ENCODE measurements at places on chromosomes 7 and 10. TPM values are rescaled to one million over a fixed set of nuclear protein-coding genes. Genes with fewer than 3 reads are reported as not detected.

GRCh38 chr7:116195451-116195850 lies 14.9 kb upstream of the TES start:
- DNase-seq = no peak

GRCh38 chr7:100949227-100949932 lies at the start of gene MUC3A:
Gene MUC3A, plus strand, starts transcription at chr7:100949534. Its CDS starts 91 bp downstream, at chr7:100949625.
- DNase-seq = no peak

- DNase-seq = no peak
Observed at GRCh38 chr10:100817268-100817839, 72.0 kb downstream of the PAX2 start.

The TBXAS1 gene
- 35.8 TPM for polyA plus RNA-seq

The GPR141 gene
- polyA plus RNA-seq = not detected

The DLX5 gene
- not detected for polyA plus RNA-seq

GRCh38 chr7:57343901-57344622 lies 105.9 kb upstream of the ZNF716 start:
- DNase-seq = no peak

The FRAT1 gene
- polyA plus RNA-seq = 2.5 TPM

DNA sequence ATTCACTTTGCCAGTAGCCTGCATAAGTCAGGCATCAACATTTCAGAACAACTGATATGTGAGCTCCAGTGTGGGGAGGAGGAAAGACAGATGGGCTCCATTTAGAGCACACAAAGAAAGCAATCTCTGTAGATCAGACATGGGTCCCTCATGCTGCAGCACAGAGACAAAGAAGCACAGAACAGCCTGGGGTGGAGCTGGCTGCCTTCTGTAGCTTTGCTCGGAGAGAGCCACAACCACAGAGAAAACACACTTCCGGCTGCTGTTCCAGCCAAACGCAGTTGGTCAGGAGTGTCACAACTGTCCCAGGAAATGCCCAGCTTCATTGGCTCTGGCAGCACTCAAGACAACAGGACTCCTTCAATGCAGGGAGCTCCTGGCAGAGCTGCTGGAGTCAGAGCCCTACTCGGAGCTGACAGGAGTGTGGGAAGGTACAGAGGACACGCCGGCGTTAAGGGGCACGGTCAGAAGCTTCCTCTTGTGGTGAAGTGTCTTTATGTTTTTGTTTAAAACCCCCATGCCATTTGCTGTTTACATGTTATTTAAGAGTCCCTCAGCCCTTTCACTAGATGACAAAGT lies 494.4 kb downstream of the TCERG1L start:
- no peak for DNase-seq

The VGF gene
- polyA plus RNA-seq = 0.20 TPM

GRCh38 chr7:84013616-84014240 lies 180.9 kb downstream of the SEMA3A start:
- DNase-seq = no peak

GRCh38 chr10:598415-599170 lies 90.9 kb downstream of the DIP2C start:
- no peak for DNase-seq

The BRAT1 gene
- polyA plus RNA-seq = 23.2 TPM

- peak; percentile 97 for DNase-seq
Observed at GRCh38 chr7:130273081-130273932, 6.6 kb downstream of the CPA2 start.

DNA sequence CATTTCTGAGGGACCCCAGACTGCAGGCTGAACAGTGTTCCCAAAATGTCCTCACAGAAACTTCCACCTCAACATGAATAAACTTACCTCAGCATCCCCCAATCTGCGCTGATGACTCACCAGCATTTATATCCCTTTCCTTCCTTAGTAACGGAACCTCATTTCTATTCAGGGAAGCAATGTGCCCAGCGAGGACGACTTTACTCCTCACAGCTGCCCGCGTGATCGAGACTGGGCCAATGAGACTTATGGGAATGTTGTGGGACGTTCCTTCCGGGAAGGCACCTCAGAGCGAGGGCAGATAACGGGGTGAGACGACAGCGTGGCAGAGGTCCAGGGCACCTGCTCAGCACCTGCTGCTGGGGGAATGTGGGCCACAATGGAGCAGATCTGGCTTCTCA lies 73.1 kb upstream of the CAMK2B start:
- DNase-seq = no peak

GRCh38 chr10:7423521-7423920 lies 12.7 kb upstream of the SFMBT2 start:
- no peak for DNase-seq

DNA sequence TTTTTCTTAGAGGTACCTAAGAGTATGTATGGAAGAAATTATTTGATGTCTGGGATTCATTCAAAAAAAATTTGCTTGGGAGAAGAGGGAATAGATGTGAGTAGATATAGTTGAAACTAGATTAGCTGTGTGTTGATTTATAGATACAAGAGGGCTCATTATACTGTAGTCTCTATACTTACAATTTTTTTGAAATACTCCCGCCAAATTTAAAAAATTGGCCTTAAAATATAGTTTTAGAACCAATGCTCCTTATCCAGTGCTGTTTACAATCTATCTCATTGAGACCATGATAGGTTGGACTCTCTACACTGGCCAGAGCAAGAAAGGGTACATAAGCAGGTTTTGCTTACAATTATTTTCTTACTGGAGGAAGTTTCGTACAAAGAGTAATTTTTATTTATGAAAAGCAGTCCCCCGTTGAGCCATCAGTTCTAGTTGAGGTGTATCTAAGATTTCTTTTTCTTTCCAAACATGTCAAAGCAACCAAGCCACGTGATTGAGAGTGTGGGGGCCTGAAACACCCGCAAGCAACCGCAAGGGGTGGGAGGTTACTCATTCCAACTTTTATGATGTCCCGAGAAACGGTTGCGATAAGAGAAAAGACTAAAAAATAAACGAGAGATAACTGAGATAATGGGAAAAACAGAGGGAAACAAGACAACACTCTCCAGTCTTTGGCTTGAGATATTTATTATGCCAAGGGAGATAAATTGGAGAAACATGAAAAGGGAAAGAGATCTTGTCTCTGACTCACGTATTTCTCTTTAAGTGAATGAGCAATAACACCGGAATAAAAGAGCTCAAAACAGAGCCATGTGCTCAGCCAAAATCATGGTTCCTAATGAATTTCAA lies 729.2 kb downstream of the LRMDA start:
- no peak for DNase-seq

- no peak for DNase-seq
Observed at GRCh38 chr7:116706668-116707126, 34.7 kb downstream of the MET start.

DNA sequence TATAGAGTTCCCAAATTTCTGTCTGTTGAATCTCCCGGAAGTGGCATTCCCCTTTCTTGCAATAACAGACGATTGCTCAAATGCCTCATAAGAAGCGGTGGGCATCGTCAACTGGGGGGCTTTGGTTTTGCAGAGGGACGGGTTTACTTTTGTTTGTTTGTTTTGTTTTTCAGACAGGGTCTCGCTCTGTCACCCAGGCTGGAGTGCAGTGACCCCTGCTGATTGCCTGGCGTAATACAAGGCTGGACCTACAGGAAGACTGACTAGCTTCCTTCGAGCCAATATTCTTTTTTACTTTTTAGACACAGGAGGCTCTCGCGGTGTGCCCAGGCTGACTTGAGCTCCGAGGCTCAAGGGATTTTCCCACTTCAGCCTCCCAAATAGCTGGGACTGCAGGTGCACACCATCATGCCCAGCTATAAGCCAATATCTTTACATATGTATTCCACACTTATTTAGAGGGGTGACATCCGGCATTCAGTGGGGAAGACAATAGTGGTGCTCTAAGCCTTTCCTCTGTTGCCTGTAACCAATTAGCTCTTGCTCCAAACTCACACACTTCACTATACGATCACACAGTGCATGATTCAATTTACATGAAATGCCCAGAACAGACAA lies 58.1 kb downstream of the FHIP2A start:
- no peak for DNase-seq

DNA sequence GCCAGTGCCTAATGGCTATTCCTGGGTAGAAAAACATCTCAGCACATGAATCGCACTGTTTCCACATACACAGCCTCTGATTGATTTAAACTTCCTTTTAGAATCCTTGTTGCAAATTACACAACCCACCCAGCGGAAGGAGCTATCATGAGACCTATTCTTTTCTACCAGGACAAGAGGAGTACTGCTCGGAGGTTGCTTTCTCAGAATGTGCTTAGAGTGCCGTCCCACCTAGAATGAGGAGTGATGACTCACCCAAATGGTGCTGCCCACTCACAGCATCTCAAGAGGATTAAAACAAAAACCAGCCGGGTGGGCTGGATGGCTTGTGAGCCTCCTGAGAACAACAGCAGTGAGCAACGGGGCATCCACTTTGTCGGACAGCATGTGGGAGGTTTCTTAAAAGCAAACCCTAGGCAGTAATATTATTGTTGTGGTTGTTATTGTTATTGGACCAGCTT lies 128.9 kb downstream of the DGKI start:
- DNase-seq = no peak

- DNase-seq = no peak
Observed at GRCh38 chr10:117222552-117222951, 18.4 kb upstream of the SLC18A2 start.

GRCh38 chr10:77164616-77165311 lies 472.8 kb downstream of the KCNMA1 start:
- no peak for DNase-seq

- DNase-seq = no peak
Observed at GRCh38 chr7:30148951-30149459, 14.2 kb downstream of the MTURN start.

DNA sequence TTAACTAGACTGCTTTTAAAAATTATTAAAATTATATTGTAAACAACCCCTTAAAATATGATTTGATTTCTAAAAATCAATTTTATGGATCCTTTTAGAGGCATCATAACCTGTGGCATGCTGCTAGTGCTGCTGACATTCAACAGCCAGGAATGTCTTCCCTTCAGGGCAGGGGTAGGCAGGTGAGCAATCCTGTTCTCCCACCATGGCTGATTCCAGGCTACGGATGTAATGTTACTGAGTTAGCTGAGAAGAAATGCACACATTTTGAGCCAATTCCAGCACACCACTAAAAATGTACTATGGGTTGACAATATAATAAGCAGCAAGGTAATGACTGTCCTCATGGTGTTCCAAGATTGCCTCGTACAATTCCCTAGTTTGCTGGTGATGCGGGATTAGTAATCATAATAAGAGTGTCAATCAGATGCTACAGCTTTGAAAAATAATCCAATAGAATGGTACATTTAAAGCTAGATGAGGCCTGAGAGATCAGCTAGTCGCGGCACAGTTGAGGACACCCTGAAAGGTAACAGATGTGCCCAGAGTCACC lies 108.7 kb upstream of the PRR15 start:
- DNase-seq = no peak

The AZGP1 gene
- 51.8 TPM for polyA plus RNA-seq

The NEUROD6 gene
- not detected for polyA plus RNA-seq

- DNase-seq = no peak
Observed at GRCh38 chr7:158185653-158186052, 402.0 kb downstream of the PTPRN2 start.

GRCh38 chr7:158732494-158733219 lies 28.1 kb upstream of the NCAPG2 start:
- DNase-seq = no peak

DNA sequence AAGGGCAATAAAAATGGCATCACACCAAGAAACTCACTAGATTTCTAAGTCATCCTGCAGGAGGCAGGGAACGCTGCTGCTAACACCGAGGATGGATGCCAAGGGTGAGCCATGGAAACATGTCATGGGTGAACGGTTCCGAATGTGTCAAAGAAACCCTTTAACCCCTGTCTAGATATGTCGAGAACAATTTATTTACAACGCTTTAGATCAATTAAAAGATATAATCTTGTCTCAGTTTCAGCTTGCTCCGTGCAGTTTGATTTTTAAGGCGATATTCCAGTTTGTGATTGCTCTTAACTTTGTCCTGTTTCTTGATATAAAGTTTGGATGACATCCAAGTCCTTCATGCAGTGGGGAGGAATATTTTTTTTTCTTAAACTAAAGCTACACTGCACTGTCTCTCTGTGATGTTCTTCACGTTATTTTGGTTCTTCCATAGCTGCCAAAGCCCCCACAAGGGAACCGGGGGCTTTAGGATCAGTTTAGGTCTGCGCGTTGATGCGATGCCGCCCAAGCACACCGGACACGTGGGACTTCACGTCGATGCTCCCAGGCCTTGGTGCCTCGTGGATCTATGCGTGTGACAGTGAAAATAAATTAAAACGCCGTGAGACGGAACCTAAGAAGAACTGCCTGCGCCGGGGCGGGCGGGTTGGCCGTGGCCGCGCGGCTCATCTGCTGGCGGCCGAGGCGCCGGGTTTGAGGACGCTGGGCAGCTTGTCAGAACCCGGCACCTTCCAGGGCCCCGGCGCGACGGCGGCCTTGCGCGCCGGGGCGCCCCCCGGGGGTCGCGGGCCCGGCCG lies 220.3 kb downstream of the PHTF2 start:
- DNase-seq = peak; percentile 41

GRCh38 chr10:16521311-16522016 lies at the start of gene C1QL3:
Gene C1QL3, minus strand, starts transcription at chr10:16521879. Its CDS starts 814 bp downstream, at chr10:16521065.
- DNase-seq = no peak

GRCh38 chr10:5142199-5142598 lies 42.8 kb downstream of the AKR1C8 start:
- peak; percentile 19 for DNase-seq

DNA sequence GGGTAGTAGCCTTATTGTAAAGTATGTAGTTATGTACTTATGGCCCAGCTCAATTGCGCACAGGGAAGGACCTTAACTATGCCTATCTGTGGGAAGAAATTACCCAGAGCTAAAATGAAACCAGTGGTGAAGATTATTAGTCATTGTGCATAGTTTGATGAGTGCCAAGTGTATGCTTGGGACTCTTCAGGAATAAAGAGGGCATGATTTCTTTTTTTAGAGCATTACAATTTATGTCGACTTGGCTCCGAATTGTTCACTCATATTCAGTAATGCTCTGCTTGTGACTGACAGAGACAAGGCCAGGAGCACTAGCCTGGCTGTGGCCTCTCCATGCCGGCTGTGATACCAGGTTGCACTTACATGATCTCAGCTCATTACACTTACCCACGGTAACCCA lies 269.5 kb downstream of the TRIL start:
- DNase-seq = no peak

GRCh38 chr10:57968328-57969016 lies 299.2 kb downstream of the IPMK start:
- DNase-seq = no peak

The FBH1 gene
- 87.3 TPM for polyA plus RNA-seq

The OR2A7 gene
- polyA plus RNA-seq = 9.4 TPM

The CTNNA3 gene
- polyA plus RNA-seq = 4.3 TPM

DNA sequence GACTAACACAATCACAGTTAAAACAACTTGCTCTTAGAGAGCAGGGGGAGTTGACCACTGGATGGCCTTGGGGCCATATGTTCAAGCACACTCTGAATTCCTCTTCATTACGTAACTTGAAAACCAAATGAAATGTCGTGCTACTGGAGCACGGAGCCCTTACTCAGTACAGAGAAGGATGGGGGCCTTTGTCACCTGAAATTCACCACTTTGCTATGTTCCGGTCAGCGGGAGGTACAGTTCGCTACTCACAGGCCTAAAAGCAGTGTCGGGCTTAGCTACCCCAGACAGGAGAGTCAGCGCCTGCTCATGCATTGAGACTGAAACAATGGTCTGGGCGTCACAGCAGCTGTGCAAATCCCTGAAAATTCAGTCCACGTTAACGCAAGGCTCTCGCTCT lies 39.6 kb downstream of the GLI3 start:
- DNase-seq = no peak

Measured in left kidney (tissue), 8 donors.